Cortex of kidney (tissue), 1 donor: ENCODE measurements at places on chromosomes 7 and 10.

- DNase-seq: no peak
These were observed 11.6 kb downstream of the PANK1 start for GRCh38 chr10:89633484-89633883.

DNA sequence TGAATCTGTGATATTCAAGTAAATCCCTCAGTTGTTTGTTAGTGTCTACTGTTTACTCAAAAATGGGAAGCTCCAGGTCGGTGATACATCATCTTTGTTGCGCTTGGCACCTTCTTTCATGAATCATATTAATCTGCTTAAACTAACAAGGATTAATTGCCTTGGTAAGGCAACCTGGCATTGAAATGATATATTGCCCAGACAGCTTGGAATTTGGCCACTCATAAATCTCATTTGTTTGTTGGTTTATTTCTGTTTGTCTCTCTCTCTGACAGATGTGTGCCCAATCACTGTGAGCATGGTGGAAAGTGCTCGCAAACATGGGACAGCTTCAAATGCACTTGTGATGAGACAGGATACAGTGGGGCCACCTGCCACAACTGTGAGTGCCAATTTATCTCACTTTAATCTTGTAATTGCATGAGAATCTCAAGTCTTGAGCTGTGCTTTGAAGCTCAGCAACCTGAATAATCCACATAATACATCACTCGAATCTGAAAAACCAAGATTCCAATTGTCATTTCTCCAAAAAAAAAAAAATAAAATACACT, 1104.8 kb upstream of the C7orf33 start:
- DNase-seq: no peak

GRCh38 chr7:120462991-120463390, 190.0 kb downstream of the KCND2 start:
- DNase-seq: no peak

DNA sequence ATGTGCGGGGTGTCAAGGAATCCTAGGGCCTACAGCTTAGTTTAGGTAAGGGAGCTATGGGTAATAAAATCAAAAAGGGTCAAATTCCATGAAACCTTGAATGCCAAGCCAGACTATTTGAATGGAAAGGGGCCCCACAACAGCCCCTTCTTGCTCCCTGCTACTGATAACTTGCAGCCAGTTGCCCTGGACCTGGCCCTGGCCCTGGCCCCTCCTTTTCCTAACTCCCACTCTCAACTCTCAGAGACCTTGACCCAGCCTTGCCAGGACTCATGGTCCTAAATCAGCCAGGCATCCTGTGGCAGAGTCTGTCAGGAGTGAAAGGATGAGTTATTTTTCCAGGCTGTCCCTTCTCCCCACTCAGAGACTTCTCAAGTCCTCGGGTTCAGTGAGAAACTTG, 5.9 kb downstream of the KCNIP2 start:
- no peak for DNase-seq

- no peak for DNase-seq
These were observed 428.3 kb upstream of the NPVF start for GRCh38 chr7:25656581-25657026.

DNA sequence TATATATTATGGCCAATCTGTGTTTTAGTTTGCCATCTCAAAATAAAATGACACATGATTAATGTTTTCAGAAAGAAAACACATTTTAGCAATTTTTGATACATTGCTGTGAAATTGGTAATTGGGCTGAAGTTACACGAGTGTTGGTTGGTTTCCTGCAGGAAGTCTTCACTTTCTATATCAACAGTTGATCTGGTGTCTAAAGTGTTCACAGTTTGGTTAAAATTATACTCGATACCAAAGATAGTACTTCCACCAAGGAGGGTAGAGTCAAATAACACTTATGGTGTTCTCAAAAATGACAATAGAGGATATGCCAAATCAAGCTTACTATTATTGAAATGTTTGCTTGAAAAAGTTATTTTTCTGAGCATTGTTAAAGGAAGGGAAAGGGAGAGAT, 120.3 kb upstream of the GLCCI1 start:
- no peak for DNase-seq

- no peak for DNase-seq
These were observed 11.8 kb downstream of the TTYH3 start for GRCh38 chr7:2643386-2644219.
